Eye (tissue), 1 donor: ENCODE measurements at places on chromosomes 1 and 21.

GRCh38 chr1:231337043-231337471 is 595 bp downstream of the EXOC8 start:
- no peak for DNase-seq

DNA sequence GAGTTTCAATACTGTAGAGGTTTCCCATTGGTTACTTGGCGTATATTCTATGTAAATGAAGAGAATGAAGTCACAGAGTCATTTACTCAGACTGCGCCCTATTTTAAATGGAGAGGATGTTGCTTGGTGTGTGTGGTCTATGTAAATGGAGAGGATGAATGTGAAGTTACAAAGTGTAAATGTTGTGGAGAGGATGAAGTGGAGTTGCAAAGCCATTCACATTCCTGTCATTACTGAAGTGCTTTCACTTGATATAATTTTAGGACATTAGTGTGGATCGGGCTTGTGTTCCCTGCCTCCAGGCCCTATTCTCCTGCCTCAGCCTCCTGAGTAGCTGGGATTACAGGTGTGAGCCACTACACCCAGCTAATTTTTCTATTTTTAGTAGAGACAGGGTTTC is 99.4 kb upstream of the CACYBP start:
- DNase-seq, result no peak

- peak; percentile 2 for DNase-seq
These were observed 26.2 kb downstream of the SLC2A1 start for GRCh38 chr1:42932442-42932941.

- DNase-seq, result no peak
These were observed 20.3 kb upstream of the TIAM1 start for GRCh38 chr21:31364253-31364945.

DNA sequence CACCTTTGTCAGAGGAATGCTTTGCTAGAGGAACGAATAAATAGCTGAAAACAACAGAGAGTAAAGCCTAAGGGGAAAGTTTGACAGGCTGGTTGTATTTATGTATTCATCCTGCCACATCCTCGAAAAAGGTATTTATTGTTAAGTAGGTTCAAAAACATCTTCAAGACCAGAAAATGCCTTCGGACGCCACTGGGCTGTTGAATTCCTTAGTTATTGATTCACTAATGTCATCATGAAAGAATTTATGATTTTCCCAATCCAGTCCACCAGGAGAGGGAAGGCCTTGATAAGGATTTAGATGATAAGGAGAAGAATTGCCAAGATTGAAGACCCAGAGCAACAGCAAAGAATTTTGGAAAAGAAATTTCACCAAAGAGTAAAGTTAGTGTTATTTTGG is 35.2 kb upstream of the MAB21L3 start:
- DNase-seq, result no peak

- DNase-seq, result peak; percentile 79
These were observed 923 bp upstream of the IFNGR2 start for GRCh38 chr21:33402001-33402979.

GRCh38 chr1:203769505-203770343 is 4.7 kb downstream of the LAX1 start:
- peak; percentile 61 for DNase-seq

DNA sequence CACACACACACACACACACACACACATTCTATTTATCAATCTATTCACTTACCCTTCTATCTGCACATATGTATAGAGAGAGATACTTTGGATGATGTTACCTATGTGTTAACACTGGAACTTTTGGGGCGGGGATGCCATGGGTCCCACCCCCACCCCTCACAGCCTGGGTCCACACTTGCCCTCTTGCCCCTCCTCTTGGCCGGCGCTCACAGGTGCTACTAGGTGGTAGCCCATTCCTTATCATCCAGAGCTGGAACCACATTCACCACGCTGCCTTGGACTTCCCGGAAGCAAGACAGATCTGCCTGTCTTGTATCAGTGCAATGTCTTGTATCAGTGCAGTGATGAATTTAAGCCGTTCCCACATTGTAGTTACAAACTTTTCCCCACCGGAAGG is 85.1 kb downstream of the LBR start:
- DNase-seq, result no peak

DNA sequence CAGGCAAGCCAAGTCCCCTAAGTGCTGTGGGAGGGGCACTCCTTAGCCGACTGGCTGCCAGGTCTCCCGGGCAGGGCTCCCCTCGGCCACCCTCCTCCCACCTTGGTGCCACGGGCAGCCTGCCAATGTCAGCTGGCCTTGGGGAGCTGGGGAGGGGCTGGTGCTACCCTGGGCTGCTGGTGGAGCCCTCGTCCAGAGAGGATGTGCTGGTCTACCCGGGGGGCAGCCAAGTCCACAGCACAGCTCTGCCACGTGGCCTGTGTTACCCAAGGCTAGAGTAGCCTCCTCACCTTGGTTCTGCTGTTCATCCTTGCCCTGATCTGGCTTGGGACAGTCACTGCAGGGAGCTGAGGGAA is 42.9 kb downstream of the CRYAA start:
- DNase-seq, result no peak

- DNase-seq, result no peak
These were observed 1.5 kb downstream of the CD58 start for GRCh38 chr1:116569381-116569670.

DNA sequence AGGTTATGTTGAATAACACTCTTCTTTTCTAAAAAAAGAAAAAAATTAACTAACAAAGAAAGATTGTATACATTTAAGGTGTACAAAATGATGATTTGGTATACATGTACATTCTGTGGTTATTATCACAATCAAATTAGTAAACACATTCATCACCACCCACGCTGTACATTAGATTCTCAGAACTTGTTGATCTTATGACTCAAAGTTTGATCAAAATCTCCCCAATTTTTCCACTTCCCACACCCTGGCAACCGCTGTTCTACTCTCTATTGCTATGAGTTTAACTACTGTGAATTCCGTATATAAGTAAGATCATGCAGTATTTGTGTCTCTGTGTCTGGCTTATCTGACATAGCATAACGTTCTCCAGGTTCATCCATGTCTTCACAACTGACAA is 469.5 kb upstream of the CHRM3 start:
- DNase-seq, result no peak

- DNase-seq, result peak; percentile 61
These were observed 165.5 kb upstream of the DUSP10 start for GRCh38 chr1:221907166-221907932.

GRCh38 chr1:66143651-66144050 is 351.0 kb downstream of the PDE4B start:
- no peak for DNase-seq

- DNase-seq, result peak; percentile 62
These were observed 7.4 kb upstream of the DEGS1 start for GRCh38 chr1:224175617-224176016.

GRCh38 chr1:30934613-30935012 is 26.1 kb upstream of the SDC3 start:
- no peak for DNase-seq

GRCh38 chr21:35376406-35377135 is 327.5 kb upstream of the RUNX1 start:
- DNase-seq, result no peak

DNA sequence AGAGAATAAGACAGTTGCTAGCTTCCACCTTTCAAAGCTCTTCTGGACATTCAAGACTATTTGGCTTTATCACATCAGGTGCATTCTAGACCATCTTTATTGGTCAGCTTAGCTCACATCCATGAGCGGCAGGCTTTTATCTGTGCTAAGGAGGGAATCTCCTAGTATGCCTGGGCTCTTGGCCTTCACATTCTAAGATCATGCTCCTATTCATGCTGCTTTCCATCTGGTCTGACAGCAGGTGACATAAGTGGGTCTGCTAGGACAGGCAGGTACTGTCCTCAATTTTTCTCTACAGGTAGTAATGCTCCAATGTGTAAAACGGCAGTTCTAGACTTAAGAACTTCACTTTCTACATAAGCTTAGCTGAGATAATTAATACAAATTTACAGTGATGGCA is 39.2 kb upstream of the ADAMTS1 start:
- DNase-seq, result no peak

DNA sequence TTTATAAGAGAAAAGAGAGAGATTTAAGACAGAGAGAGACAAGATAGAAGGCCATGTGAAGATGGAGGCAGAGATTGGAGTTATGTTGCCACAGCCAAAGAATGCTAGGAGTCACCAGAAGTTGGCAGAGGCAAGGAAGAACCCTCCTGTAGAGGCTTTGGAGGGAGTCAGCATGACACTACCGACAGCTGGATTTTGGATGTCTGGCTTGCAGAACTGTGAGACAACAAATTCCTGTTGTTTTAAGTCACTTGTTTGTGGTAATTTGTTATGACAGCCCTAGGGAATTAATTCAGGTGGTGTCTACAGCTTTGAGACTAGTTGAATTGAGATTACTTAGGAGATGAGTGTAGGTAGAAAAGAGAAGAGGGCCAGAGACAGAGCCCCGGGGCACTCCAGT is 158.5 kb downstream of the DNM3 start:
- DNase-seq, result no peak

- no peak for DNase-seq
These were observed 342.8 kb downstream of the RPS6KC1 start for GRCh38 chr1:213393860-213394259.

DNA sequence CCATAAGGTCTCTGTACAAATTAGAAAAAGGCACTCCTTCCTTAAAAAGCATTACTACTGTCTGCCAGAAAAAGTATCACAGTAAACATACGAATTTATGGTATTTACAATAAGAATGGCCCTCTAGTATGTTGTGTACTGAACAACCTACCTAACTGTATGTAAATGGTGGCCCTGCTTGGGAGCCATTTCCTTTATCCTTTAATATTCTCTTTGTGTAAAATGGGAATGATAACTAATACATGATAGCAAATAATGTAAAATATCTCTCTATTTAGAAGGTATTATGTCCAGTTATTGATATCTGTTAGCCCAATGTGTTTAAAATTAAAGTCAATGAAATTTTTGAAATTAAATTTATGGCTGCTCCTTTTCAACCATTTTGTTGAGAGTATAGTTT is 5.2 kb downstream of the DR1 start:
- no peak for DNase-seq

GRCh38 chr1:159763686-159764085 is 17.1 kb upstream of the DUSP23 start:
- no peak for DNase-seq

DNA sequence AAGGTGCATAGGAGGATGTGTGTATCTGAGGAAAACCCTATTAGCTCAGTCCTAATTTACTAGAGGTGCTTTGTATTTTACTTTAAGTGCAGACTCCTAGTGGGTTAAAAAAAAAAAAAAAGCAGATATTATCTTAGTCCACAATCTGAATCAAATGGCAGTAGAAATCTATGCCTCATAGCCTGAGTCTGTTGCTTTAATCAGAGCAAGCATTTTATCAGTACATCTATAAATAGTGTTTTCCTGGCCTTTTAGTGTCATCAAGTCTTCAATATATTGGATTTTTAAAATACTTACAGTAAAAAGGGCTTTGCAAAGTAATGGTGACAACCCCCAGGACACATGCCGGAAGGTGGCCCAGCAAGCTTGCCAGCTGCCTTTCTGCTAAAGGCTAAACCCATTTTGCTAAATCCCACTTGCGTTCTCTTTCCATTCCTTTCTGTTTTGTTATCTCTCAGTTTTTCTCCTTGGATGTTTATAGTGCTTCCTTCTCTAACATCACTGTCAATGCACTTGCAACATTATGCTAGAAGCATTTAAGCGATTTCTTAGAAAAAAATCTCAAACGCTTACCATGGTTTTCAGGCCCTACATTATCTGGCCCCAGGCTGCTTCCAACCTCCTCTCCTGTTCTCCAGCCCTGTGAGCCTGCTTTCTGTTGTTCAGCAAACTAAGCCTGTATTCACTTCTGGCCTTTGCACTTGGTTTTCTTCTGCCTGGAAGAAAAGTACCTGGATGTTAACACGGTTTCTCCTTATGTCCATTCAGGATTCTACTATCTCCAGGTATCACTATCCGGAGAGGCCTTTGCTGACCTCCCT is 206.3 kb downstream of the PDE4B start:
- no peak for DNase-seq

DNA sequence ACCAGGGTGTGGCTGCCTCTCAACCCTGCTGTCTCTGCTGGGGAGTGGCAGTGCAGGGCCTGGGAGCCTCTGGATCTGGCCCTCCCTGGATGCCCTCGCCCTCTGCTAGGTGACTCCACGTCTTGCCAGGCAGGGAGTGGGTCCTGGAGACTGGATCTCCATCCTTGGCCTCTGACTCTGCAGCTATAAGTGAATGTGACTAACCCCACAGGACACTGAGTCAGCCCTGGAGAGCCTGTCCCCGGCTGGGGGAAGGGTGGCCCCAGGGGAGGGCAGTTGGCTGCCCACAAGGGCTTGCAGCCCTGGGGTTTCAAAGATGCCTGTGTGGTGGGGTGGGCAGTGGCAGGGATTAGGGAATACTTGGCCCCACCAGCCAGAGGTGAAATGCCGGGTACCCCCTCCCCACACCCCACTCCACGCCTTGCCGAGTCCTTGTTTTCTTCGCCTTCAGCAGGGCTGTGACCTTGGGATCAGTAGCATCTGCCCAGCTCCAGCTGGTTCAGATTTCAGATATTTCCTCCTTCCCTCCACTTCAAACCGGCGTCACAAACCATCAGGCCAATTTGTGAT is 1.9 kb upstream of the MYBPH start:
- DNase-seq, result no peak

GRCh38 chr1:225848030-225848955 is 33.9 kb downstream of the TMEM63A start:
- DNase-seq, result peak; percentile 47

GRCh38 chr1:210655511-210655910 is 326.8 kb downstream of the HHAT start:
- no peak for DNase-seq

DNA sequence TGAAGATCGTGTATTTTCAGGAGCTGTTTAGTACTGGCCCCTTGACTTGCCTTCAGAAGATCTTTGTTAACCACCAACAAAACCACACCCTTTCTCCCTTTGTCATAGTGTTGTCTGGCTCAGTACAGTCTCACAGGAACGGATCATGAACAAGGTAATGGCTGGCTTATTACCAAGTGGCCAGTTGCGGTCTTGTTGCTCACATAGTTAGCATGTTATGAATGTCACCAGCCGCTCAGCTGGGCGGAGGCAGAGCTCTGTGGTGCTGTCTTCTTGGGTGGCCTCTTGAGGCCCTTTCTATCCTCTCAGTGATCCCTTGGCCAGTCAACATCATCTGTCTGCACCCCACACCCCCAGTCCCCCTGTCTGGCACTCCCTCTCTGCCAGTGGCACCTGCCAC is 21.4 kb downstream of the CNIH3 start:
- DNase-seq, result peak; percentile 16

DNA sequence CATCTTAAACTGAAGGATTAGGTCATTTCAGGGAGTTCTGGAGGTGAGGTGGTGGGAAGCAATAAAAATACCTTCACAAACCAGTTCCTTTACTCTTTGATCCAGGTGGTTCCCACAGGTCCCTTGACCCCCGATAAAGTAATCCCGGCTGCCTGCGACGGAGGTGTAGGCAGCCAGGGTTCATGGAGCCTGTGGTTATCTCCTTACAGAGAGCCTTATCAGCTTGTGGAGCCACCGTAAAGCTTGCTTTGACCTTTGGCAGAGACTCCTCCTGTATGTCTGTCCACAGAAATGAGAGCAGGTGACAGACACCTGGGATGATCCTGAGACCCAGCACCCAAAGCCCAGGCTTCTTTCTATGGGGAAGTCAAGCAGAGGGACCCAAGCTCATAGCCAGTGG is 243.4 kb downstream of the KIF26B start:
- DNase-seq, result no peak

GRCh38 chr21:32807717-32808380 is 36.3 kb upstream of the PAXBP1 start:
- DNase-seq, result no peak
